ENCODE measurements at places on chromosomes 7 and 10.

- DNase-seq, result no peak
Measured at GRCh38 chr10:35135861-35136260, 9.2 kb downstream of the CREM start.

DNA sequence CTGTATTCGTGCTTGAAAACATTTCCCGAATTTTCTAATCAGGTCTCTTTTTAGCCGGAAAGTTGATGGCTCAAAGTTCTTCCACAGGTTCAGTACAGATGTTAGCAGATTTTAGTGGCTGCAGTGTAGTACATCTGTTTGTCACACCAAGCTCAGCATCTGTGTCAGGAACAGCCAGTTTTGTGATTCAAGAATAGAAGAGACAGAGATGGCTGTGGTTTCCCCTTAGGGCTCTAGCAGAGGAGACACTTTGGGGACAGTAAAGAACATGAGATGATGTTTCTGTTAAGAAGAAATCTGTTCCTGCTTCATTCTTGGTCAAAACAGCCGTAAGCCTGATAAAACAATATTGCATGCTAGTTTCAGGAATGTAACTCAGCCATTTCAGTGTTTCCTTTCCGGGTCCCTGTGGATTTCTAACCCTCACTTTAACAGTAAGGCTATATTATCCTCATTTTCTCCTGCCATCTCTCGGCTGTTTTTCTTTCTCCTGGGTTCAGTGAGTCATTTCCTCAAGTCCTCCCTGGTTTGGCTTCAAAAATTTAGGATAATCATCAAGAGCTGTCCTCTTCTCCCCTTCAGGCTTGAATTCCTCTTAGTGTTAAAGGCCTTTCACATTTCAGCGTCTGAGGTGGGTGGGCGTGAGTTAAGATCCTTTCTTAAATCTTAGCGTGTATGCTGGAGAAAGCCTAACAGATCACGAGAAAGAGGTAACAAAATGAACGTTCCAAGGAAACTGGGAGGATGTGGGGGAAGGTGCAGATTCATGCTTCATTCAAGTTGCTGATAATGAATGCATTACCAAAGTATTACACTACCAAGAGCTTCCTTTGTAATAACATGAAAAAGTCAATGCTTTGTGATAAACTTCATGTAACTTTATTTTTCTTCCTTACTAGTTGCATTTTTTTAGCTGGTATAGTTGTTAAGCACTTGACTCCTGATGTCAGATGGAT lies 37.1 kb upstream of the BICC1 start:
- DNase-seq, result no peak

GRCh38 chr7:29350351-29350750 lies 155.8 kb downstream of the CHN2 start:
- DNase-seq, result peak; percentile 25

DNA sequence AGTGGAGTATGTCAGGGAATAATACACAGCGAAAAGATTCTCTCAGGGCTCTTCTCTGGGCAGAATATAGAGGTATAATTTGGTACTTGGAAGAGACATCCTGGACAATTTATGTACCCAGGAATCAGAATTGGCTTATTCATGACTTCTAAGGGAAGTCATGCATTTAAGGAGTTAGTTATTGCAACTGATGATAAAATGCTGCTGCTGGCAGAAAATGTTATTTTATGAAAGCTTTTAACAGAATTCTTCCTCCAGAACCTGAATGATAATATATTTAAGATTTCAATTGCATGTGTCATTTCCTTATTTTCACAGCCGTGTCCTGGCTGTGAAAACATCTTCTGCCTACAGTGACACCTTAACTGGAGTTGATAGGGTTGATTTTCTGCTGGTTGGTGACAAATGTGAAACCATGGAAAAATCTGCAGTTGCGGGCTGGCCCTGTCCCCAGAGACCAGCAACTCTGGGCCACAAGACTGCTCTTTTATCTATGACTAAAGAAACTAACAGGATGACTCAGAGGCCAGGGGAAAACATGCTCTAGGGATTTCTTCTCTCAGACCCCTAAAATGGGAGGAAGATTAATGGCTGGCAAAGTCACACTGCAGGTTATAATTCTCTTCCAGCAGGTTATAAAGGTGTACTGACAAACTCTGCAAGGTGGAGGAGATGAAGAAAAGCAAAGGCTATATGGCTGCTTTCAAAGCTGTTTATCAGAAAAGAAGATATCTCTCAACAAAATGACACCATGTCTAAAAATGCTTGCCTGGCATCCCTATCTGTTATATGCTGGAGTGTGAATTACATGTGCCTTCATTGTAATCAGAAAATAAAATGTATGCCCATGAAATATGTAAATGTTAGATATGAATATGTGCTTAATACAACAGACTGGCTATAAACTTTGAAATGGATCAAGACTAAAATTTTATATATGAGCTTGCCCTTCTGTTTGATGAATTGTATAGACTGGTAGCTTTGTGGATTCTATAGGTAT lies 12.1 kb upstream of the TRUB1 start:
- DNase-seq, result no peak

- DNase-seq, result no peak
Measured at GRCh38 chr7:20146451-20146850, 70.7 kb downstream of the MACC1 start.

GRCh38 chr10:99084161-99084560 lies 151.5 kb downstream of the HPSE2 start:
- no peak for DNase-seq

- DNase-seq, result no peak
Measured at GRCh38 chr10:133253361-133253955, 15.8 kb downstream of the VENTX start.

DNA sequence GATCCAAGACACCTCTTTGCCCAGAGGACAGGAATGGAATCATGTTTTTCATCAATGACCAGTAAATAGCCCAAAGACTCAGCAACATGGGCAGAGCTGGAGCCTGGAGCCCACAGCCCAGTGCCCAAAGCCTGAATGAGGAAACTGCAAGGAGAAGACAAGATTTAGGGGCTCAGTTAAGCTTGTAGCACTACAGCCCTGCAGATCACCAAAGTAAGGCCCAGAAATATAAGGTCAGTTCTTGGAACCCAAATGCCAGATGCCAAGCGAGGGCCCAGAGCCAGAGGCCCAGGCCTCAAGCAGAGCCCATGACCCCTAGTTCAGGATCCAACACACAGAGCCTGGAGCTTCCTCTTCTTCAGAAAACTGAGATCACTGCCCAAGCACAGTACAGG lies 32.4 kb downstream of the MBL2 start:
- no peak for DNase-seq

DNA sequence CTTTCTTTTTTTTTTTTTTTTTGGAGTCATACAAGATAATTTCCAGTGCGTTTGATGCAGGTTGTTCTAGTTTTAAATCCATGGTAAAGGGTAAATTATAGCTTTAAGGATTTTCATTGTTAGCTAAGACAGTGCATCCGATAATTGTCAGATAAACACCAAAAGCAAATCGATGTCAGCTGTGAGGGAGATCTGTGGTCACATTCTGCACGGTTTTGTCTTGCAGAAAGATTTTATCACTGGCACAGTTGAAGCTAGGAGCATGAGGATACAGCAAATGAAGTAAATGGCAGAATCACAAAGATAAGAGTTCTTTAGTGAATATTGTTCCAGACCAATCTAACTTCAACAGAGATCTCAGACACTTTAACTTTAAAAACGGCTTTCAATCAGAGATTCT lies 648.8 kb upstream of the COBL start:
- no peak for DNase-seq

DNA sequence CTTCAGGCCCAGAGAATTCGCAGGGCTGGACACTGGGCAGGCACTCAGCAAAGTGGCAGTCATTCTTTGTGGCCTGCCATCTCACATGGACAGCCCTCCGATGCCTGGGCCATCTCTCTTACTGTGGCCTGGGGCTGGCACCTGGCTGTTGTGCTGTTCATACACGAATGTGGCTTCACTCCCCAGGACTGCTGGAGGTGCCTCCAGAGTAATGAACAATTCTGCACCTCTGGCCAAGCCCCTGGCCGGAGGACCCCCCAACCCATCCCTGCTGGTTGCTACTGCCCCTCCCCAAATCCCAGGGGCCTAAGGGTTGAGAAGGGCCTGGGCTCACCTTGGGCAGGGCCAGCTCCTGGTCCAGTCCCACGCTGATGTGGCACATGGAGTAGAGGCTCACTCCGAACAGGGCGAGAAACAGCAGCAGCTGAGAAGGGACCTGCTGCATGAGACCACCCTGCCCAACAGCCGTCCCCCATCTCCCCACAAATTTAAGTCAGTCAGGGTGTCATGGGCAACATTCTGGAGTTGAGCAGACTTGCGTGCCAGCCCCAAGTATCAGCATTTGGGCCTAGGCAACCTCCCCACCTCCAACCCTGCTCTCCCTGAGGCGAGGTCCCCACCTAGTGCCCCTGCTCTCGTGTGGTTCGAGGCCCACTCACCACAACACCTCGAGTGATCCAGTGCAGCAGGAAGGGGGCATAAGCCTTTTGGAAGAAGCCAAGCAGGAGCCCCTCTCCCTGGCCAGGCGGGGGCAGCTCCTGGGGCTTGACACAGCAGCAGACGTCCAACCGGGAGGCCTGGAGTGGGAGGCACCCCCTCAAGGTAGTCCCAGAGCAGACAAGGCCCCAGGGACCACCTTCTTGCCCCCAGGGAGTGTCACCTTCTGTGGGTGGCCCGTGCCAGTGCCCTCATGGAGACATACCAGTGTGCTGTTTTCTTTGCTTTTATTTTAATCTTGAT lies 9.4 kb downstream of the NPC1L1 start:
- no peak for DNase-seq

DNA sequence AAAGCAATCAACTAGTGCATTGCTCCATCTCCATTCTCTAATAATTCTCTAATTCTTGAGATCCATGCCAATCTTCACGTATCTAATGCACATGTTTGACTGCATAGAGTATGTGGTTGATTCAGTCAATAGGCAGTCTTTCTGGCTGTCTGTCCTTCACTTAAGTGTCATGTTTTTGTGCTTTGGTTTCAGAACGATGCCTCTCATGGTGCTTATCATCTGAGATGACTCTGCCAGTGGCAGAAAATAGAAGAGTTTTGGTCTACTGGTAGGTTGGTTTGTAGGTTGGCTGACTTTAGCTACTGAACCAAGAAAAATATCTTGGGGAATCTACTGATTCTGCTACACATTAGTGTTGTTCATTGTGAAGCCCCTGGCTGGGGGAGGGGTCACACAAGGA lies 364.2 kb downstream of the SFMBT2 start:
- no peak for DNase-seq

DNA sequence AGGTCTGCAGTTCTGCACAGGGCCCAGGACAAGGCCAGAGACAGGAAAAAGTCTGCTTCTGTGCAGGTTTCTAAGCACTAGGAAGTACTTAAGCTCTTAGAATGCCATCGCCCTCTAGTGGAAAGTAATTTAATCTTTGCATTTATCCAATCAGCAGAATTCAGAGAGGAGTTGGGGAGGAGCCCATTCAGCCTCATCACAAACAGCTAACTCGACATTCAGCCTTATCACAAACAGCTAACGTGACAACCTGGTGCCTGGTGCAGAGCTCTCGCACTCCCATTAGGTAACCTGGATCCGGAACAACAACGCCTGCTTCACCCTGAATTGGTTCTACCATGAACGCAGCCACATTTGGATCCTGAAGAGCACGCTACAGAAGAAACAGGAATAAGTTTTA lies 15.2 kb downstream of the OAT start:
- DNase-seq, result peak; percentile 53

GRCh38 chr10:76218035-76218434 lies 786.6 kb downstream of the LRMDA start:
- DNase-seq, result no peak

- no peak for DNase-seq
Measured at GRCh38 chr10:72626444-72626754, 520 bp upstream of the MICU1 start.

GRCh38 chr7:135189221-135189662 lies 18.7 kb upstream of the CYREN start:
- no peak for DNase-seq

GRCh38 chr7:2932402-2933251 lies 88.5 kb upstream of the GNA12 start:
- no peak for DNase-seq

- no peak for DNase-seq
Measured at GRCh38 chr7:2582006-2582735, 23.4 kb downstream of the IQCE start.
